ENCODE measurements at places on chromosomes 13 and 19.

- DNase-seq: no peak
Observed at GRCh38 chr13:90633849-90634248, 713.6 kb upstream of the MIR17HG start.

DNA sequence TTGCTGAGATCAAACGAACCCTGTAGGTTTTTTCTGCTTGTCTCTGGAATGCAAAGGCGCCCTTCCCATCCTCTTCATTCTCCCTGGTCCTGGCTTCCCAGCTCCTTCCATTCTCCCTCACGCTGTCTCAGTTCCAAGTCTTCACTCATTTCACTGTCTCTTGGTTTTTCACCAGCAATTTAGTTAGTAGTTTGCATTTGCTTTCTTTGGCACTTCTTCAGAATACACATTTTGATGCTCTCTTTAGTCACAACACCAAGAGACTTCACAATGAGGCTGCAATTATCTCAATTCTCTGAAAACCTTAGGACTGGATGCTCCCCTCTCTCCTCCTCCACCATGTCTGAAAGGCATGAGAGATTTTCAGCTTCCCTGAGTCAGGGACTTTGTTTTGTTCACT lies 470.7 kb downstream of the FGF14 start:
- DNase-seq: no peak

DNA sequence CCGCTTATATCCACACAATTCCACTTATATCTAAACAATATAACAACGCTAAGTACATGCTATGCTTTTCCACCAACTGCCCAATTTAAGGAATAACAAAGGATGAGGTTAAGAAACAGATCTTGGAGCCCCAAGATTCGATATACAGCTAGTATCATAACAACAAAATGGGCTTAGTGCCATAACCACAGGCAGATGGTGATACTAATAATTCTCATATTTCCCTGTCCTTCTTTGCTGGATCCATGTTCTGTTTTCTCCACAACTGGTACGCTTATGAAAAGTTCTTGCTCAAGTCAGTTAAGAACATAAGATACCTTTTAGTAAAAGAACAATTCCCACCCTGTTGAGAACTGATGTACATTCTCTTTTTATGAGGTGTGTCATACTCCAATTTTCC lies 33.9 kb downstream of the CAB39L start:
- DNase-seq: no peak

GRCh38 chr13:48770372-48770771 lies 116.6 kb downstream of the CYSLTR2 start:
- no peak for DNase-seq

GRCh38 chr19:7944177-7944761 lies 803 bp upstream of the TIMM44 start:
- peak; percentile 87 for DNase-seq

DNA sequence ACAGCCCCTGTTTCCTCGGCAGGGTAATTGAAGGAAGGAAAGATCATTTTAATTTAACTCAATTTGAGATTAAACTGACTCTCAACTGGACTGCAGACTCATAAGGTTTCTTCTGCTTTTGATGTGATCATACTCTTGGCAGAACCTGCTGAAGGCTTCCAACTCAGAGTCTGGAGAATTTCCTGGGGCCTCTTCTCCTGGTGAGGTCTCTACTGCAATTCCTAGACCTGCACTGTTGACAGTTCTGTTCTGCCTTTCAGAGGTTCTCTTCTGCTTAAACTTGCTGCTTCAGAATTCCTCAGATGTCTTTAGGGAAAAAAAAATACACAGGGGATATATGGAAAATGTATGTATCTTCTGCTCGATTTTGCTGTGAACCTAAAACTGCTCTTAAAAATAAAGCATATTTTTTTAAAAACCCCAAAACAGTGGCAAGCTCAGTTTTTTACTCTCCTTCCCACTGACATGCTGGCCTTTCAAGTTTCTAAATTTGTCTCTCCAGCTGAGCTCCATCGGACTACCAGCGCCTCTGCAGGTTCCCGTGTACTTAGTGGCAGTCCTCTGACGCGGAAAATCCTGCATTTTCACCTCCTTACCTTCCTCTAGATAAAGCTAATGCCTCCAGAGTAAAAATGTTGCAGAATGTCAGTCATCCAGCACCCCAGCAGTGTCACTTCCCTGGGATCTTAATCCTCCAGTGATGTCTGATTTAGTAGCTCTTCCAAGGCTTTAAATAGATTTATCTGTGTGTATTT lies 733.5 kb upstream of the SGCG start:
- DNase-seq: no peak

DNA sequence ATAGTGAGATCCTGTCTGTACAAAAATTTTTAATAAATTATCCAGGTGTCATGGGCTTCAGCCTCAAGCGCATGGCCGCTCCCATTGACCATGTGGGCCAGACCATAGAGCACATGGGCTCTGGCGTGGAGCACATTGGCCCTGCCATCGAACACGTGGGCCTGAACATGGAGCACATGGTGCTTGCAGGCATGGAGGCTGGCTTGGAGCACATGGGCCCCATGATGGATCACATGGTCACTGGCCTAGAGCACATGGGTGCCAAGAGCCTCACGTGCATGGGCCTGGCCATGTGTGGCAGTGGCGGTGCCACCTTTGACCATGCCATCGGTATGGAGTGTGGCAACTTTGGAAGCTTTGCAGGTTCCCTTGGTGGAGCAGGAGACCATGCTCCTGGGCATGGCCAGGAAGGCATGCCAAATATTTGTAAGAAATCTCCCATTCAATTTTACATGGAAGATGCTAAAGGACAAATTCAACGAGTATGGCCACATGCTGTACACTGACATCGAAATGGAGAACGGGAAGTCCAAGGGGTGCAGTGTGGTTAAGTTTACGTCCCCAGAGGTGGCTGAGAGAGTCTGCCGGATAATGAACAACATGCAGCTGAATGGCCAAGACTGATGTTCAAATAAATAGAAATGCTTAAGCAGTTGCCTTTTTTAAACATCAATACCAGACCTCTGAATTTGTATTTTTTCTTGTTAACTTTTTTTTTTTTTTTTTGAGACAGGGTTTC lies 21.3 kb upstream of the SLC1A5 start:
- no peak for DNase-seq

DNA sequence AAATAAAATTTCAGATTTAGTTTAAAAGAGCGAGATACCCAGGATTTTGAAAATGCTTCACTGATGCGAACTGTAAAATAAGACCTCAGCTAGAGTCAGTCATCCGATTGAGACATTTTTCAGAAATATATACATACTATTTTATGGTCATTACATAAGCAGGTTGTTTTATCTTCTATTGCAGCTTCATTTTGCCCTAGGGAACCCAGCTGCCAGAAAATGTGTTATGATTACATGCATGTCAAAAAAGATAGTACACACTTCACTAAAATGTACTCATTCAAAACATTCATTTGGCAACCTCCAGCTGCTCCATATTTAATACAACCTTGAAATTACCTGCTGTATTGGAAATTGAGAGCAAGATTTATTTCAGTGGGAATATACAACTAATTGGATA lies 483.8 kb upstream of the SLITRK6 start:
- DNase-seq: no peak

DNA sequence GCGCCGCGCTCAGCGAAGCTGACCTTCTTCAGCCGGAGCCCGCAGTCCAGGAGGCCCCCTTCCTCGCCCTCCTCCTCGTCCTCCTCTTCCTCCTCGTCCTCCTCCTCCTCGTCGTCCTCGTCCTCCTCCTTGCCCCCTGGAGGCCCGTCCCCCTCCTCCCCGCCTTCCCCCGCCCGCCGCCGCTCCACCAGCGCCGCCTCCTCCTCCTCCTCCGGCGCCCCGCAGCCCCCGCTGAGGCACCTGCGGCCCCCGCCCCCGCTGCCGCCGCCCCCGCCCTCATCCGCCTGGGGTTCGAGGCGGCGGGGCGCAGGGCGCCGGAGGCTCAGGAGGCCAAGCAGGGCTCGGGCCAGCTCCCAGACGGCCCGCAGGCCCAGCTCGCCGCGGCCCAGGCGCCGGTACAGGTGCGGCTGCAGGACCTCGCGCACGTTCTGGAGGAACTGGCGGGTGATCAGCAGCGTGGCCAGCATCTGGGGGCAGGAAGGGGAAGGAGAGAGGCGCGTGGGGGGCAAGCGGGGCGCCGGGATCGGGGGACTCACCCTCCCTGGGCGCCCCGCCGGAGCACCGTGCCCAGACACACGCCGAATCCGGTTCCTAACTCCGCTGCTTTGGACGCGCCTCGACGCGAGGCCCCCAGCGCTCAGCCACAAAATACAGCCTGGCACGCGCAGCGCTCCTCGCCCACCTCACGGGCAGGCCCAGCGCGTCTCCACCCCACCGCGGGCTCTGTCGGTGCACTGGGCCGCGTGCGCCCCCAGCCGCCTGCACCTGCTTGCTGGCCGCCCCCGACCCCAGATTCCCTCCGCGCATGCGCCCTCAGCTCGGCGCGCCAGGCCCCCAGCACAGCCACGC lies 5.9 kb downstream of the ANO8 start:
- no peak for DNase-seq

- peak; percentile 33 for DNase-seq
Observed at GRCh38 chr19:54707962-54708361, 16.3 kb upstream of the KIR3DL3 start.

DNA sequence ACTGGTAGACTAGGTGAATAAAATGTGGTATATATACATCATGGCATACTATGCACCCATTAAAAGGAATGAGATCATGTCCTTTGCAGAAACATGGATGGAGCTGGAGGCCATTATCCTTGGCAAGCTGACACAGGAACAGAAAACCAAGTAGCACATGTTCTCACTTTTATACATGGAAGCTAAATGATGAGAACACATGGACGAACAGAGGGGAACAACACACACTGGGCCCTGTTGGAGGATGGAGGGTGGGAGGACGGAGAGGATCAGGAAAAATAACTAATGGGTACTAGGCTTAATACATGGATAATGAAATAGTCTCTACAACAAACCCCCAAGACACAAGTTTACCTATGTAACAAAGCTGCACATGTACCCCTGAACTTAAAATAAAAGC lies 780.0 kb downstream of the DACH1 start:
- no peak for DNase-seq

DNA sequence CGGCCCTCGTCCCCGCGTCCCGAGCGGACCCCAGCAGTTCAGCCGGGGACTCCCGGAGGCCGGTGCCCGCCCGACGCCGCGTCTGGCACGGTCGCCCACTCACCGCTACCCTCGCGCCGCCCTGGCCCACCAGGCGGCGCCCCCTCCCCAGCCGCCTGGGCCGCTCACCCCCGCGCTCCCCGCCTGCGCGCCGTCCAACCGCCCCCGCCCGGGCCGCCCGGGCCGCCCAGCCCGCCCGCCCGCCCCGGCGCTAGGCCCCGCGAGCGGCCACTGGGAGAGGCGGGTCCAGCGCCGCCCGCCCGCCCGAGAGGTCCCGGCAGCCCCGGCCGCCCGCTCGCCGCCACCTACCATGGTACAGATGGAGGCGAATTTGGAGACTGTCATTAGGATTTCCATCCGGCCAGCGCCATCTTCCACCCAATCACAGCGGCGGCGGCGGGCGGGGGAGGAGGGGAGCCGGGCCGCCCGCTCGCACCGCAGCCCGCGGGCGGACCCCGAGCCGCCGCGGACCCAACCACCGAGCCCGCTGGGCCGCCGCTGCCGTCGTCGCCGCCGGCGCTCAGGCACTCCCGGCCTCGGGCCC lies at the start of gene USP12:
USP12 (minus strand) TSS at position 568 of the 583 bp plus-strand sequence; CDS start at position 396, 172 bp downstream.
- DNase-seq: peak; percentile 31

DNA sequence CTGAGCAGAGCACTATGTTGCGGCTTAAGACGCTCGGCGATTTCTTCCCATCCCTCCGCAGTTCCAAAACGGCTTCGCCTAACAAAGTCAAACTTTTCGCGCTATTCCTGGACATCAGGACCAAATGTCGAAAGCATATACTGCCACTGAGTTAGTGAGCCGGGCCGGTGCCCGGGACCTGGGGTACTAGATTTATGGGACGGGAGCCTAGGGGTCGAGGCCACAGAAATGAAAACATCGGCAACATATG lies 699 bp downstream of the RCBTB2 start:
- no peak for DNase-seq

DNA sequence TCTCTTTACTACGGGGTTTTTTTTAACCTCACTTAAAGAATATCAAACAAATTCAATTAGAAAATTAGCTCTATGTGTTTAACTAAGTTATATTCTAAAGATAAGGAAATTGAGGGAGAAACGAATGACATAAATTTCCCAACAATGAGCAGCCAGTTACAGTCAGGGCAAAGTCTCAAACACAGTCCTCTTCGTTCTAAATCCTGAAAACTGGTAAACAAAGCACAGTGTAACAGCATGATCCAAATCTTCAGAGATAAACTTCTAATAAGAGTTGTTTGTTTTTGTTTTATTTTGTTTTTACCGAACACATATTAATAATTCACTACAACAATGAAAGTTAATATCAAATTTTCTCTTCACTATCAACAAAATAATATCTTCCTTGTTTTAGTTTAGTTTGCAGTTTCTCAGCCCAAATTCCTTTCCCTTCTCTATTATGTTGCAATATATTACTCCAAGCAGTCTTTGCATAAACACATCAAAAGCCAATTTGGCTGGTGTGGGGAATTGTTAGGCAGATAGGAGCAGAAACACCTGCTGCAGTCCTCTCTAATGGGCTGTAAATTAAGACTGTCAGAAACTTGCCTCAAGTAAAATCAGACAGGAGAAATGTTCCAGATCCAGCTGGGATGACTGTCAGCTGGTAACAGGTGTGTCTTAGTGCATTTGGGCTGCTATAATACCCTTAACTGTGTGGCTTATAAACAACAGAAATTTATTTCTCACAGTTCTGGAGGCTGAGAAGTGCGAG lies 106.5 kb upstream of the SGCG start:
- no peak for DNase-seq

Measured in CD4-positive, alpha-beta T cell treated with Interleukin-4 for 1 hour (primary cell).